Stimulated activated CD4-positive, alpha-beta T cell treated with anti-CD3 and anti-CD28 coated beads, Interleukin-2, amount 100 ng/mL, for 24 hours (primary cell): ENCODE measurements at places on chromosomes 2 and 18.

- no peak for DNase-seq
These were observed 106.0 kb downstream of the CYP26B1 start for GRCh38 chr2:72041638-72042111.

- DNase-seq = no peak
These were observed 399.7 kb downstream of the CPS1 start for GRCh38 chr2:210956101-210956500.

GRCh38 chr2:241316825-241317224, 1.1 kb downstream of the SEPTIN2 start:
- DNase-seq = no peak

DNA sequence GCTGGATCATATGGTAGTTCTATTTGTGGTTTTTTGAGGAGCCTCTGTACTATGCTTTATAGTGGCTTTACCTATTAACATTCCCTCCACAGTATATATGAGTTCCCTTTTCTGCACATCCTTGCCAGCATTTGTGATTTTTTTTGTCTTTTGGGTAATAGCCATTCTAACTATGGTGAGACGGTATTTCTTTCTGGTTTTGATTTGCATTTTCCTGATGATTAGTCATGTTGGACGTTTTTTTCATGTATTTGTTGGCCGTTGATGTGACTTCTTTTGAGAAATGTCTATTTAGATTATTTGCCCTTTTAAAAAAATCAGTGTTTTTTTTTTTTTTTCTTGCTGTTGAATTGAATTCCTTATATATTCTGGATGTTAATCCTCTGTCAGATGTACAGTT, 31.1 kb downstream of the ACTR3 start:
- DNase-seq = no peak

- DNase-seq = no peak
These were observed 1.5 kb downstream of the MSH6 start for GRCh38 chr2:47784352-47784851.

- no peak for DNase-seq
These were observed 171.0 kb downstream of the ZBTB7C start for GRCh38 chr18:48238206-48238605.

DNA sequence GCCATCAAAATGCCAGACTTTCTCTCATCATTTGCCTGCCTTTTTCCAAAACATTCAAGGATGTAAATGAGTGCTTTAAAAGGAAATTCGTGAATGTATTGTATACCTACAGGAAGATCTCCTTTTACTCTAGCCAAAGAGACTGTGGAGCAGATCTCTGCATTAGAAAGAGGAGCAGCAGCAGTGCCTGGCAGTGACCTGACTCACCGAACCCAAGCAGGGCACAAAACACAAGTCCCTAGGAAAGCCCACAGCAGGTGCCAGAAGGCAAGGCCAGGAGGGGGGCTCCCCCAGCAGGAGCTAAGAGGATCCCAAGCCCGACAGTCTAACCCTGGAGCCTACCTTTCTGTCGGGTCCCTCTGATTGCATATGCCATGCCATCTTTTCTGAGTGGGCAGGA, 47.9 kb downstream of the L3MBTL4 start:
- no peak for DNase-seq

GRCh38 chr2:42298132-42298531, 62.9 kb downstream of the COX7A2L start:
- no peak for DNase-seq

- DNase-seq = no peak
These were observed 163.9 kb upstream of the HNMT start for GRCh38 chr2:137800386-137800785.

DNA sequence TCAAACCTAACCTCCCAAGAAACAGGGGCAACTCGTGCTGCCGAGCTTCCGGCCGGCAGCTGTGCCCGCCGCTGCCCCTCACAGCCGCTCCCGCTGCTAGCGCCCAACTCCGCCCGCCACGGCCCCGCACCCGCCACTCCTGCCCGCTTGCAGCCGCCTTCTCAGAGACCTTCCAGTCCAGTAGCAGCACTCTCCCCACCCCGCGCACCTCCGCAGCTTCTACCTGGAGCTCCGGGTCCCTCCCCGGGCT, 722 bp upstream of the C2orf15 start:
- no peak for DNase-seq

DNA sequence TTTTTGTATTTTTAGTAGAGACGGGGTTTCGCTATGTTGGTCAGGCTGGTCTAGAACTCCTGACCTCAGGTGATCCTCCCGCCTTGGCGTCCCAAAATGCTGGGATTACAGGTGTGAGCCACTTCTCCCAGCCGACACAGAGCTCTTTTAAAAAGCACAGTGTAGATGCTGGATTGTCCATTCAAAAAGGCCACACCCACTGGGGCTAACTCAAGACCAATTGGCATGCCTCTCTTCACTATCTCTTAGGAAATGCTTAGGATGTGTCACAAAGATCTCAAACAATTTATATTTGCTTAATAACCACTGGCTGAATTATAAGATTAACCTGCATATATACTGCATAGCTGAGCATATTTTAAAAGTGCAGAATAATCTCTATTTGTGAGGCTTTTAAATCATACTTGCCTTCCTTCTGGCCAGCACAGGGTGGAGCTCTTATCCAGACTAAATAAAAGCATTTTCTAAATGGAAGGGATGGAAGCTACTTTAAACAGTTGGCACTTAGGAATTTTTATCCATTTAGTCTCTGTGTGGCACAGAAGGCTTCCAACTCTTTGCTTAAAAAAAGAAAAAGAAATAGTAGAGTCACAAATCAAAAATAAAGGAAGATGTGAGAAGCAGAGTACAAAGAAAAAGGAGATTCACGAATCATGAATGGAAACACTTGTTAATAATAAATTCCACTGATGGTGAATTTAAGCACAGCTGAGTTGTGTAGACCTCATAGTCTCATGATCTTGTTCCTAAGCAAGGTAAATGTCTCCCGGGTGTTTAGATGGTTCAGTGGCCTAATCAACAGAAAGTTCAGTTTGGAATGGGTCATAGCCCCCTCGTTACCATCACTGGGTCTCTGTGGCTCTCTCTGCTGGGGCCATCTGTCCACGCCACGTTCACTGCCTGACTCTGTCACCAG, 22.4 kb downstream of the CRYGD start:
- no peak for DNase-seq

- no peak for DNase-seq
These were observed 202.3 kb upstream of the TCF4 start for GRCh38 chr18:55790296-55790695.

- no peak for DNase-seq
These were observed 506.5 kb upstream of the NRP2 start for GRCh38 chr2:205175831-205176230.

DNA sequence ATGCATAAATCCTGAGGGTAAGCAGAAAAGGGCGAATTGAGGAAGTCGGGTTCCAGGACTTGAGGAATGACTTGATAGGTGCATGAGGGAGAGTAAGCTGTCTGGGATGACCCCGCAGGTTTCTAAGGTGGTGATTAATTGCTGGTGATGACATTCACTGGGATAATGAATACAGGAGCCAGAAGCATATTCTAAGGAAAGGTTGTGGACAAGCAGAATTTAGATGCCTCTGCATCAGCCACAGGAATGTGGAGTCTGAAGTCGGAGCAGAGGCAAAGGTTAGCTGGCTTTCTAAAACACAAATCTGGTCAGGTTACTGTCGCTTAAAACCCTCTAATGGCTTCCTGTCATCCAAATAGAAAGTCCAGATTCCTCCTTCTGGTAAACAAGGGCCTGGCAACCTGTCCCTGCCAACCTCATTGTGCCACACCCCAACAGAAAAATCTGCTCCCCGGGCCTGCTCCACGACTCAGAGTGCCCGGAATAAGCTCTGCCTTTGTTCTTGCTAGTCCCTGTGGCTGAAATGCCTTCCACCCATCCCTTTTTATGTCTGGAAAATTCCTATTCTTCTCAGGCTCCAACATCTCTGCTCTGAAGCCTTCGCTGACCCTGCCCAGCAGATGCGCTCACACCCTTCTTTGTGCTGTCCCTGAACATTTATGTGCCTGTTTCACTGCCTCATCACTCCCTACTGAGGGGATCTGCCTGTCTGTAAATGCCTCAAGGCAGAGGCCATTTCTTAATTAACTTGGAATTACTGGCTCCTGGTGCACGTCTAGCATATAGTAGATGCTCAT, 11.3 kb upstream of the TMEM214 start:
- DNase-seq = no peak

- DNase-seq = no peak
These were observed 85.2 kb upstream of the RPE start for GRCh38 chr2:209917154-209917771.

GRCh38 chr2:113124181-113124961, 3.0 kb upstream of the IL1RN start:
- no peak for DNase-seq

DNA sequence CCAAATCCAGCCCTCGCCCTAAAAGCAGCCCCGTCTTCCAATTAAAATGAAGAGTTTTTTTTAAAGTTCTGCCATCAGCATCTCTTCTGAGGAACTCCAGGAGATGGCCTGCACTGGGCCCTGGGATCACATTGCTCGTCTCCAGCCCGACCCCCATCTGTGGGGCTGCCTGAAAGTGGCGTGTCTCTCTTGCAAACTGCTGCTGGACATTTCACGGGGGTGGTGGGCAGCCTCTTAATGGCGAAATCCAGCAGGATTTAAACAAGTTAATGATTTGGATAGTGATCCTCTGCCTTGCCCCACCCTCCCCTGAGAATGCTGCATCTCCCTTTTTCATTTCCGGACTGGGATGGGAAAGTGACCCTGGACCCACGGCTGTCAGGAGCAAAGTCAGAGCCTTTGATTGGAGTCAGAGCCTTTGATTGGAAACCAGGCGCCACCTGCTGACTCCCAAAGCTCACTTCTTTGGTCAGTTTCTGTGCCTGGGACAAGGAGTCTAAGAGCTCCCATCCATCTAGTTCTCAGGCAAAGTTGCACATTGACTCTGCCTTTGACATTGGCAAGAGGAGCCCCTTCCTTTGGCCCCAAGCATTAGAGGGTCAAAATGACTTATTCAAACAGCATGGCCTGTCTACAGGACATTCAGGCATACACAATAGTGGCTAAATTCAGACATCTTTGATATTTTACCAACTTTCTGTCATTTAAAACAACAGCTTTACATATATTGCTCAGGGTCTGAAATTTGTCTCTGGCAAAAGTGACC, 155.2 kb downstream of the SH3BP4 start:
- no peak for DNase-seq

DNA sequence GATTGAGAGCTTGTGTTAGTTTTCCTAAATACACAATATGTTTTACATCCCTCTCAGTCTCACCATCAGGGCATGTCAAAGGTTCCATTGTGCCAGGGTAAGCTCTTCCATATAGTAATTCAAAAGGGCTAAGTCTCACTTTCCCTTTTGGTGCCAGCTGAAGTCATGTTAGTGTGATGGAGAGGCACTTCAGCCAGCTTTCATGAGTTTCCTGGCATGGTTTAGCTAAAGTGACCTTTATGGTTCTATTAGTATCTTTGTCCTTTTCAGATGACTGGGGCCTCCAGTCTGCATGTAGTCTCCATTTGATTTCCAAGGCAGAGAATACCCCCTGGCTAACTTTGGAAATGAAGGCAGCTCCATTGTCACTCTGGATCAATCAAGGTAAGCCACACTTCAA, 27.2 kb downstream of the NAT8 start:
- DNase-seq = no peak

DNA sequence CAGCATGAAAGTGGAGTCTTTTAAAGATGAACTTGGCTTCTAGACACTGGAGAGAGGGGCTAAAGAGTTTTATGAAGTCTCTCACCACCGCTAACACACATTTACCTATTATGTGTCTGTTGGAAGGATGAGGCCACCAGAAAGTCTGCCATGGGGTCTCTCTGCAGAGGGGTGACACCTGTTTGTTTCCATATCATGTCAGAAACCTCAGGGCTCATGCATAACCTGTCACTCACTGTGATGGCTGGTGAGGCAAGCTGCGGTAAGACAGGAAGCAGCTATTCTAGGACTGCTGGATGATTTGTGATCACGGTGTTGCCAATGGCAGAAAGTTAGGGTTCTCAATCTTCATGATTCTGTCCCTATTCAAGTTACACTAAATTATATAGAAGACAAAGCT, 60.8 kb upstream of the DNMT3A start:
- no peak for DNase-seq

- DNase-seq = no peak
These were observed 22.7 kb downstream of the USP34 start for GRCh38 chr2:61448229-61448628.

DNA sequence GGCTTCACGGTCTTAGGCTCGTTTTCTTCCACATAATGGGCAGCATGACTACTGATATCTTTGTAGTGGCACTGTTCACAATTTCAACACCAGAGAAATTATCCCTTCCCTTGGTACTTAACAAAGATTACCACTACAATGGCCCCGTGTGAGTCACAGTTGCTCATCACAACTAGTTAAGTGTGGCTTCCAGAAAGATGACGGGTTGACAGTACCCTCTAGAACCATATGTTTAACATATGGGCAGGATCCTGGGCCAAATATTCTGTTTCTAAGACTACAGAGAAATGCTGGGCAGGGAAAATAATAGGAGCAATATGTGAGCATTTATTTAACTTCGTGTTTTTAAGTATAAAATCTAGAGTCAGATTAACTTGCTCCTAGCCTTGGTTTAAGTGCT, 780.1 kb upstream of the LINC00305 start:
- no peak for DNase-seq
